Kidney (tissue), 22 donors: ENCODE measurements at places on chromosomes 5 and 9. TPM values are rescaled to one million over a fixed set of nuclear protein-coding genes. Genes with fewer than 3 reads are reported as not detected.

The SPINK4 gene
- polyA plus RNA-seq = not detected

The SLC34A1 gene
- 211 TPM for polyA plus RNA-seq

The DNAH5 gene
- polyA plus RNA-seq = 0.49 TPM

- H3K27ac ChIP-seq = no peak overlapping the region
- DNase-seq = no peak
- H3K4me3 ChIP-seq = no peak overlapping the region
- H3K27me3 ChIP-seq = no peaks in the 10 kb centered on the region
Observed at GRCh38 chr9:118596374-118597015, 772.7 kb downstream of the BRINP1 start.

DNA sequence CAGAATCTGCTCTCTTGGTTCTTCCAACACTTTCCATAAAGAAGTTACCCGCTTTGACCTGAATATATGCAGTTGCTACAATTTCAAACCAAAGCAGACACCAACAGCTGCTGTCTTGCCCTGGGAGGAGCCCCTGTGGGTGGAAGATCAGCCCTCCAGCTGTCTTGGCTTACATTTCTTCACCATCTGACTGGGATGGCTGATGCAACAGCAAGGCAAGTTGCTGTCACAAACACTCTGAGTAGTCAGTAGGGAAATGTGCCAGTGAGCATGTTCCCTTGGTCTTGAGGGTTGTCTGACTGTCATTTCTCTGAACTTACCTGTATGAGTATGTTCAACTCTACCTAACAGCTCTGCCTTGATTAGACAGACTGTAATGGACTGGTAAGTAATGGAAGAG is 152.9 kb downstream of the SGCD start:
- no peak for DNase-seq
- peaks cover 3% of the 10 kb centered on the region for H3K4me1 ChIP-seq
- no peaks in the 10 kb centered on the region for H3K36me3 ChIP-seq
- H3K4me3 ChIP-seq = no peak overlapping the region
- no peak overlapping the region for H3K27ac ChIP-seq
- H3K27me3 ChIP-seq = no peaks in the 10 kb centered on the region

GRCh38 chr9:136899196-136899595 is 12.9 kb downstream of the TRAF2 start:
- peaks cover 7% of the 10 kb centered on the region for H3K36me3 ChIP-seq
- no peak overlapping the region for H3K27ac ChIP-seq
- DNase-seq = no peak
- no peak overlapping the region for H3K4me3 ChIP-seq
